KBM-7 (cell line): ENCODE measurements at places on chromosomes 1 and 21.

DNA sequence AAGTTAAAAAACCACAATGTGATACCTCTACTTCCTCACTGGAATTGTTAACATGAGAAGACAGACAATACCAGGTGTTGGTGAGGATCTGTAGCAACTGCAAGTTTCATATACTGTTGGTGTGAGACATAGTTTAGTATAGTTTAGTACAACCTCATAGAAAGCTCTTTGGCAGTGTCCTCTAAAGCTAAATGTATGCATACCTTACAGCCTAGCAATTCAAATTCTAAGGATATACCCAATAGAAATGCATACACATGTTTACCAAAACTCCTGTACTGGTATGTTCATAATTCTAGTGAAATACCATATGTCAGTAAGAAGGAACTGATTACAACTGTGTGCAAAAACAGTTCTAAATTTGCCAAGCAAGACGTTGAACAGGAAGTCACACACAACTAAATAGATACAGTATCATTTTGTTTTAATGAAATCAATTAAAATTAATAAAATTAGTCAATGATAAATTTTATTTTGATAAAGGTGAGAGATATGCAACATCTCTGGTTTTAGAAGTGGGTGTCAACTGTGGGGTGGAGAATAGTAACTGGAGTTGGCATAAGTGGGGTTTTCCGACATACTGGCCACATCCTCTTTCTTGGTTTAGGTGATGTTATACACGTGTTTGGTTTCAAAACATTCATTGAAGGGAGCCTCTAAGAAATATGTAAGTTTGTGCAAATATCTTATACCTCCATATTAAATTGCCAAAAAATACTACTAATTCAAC, 450.7 kb downstream of the PTPRC start:
- DNase-seq: peak; percentile 70

DNA sequence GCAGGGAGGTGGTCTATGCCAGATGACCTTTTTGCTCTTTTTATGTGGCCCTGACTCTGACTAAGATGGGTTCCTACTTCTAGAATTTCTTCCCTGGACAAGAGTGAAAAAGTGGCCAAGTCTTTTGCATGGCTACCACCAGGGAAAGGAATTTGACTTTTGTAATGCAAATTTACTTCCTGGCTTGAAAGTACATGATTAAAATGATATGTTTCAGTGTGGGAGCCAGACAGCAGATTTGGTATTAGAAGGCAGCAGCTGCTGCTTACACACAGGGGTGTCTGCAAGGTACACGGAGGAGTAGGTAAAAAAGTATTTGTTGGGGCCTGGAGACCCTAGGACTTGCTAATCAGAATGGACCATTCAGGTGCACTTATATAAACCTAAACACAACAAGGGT, 78.4 kb downstream of the KCND3 start:
- no peak for DNase-seq

DNA sequence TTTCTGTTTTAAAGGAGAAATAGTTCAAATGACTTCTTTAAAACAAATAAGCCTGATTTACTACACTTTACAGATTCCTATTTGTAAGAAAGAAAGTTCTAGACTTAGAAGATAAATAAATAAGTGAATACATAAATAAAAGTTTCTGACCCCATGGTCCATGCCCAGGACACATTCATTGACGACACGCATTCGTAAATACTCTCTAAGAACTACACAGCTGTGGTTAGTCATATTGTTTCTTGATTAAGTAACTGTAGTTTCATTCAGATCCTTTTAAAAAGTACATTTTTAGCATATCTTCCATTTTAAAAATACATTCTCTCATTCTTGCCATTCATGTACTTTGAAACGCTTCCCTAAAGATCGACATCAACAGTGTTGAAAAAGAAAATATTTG, 497.4 kb downstream of the SETD4 start:
- DNase-seq: no peak

GRCh38 chr1:243558576-243558975, 291.5 kb downstream of the AKT3 start:
- no peak for DNase-seq

GRCh38 chr1:70288166-70288565, 66.4 kb downstream of the ANKRD13C start:
- DNase-seq: no peak

- no peak for DNase-seq
Measured at GRCh38 chr1:89918127-89918793, 76.7 kb upstream of the ZNF326 start.

DNA sequence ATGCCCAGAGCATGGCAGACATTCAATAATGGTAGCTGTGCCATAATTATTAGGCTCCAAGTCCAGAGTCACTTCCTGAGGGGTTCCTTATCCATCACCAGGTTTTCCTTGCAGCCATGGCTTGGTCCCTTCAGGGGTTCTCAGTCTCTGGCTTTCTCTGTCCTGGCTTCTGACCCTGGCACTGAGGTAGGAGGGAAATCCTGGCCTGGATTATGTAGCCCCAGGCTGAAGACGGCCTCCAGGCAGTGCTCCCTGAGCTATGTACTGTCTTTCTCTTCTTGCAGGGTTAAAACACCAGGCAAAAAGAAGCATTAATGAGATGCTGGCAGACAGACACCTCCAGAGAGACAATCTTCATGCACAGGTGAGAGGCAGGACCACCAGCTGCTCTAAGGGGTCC, 9.5 kb upstream of the PADI3 start:
- peak; percentile 78 for DNase-seq

DNA sequence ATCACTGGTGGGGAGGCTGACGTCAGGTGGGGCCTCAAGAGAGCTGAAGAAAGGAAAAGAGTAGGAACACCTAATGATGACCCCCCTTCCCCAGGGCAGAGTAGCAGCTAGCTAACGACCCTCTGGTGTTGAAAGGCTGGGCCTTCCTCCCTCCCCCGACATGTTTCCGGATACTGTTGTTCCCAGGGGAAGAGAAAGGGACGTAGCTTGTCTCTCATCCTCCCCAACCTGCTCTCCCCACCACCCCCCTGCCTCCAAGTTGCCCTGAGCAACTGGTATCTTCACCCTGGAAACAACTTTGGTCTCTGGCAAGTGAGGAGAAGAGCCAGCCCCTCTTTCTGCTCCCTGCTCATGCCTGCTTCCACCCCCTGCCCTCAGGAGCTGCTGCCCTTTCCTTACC, 2.4 kb downstream of the SEMA6C start:
- no peak for DNase-seq

- DNase-seq: peak; percentile 99
Measured at GRCh38 chr1:153790966-153791647, 15.9 kb downstream of the SLC27A3 start.

DNA sequence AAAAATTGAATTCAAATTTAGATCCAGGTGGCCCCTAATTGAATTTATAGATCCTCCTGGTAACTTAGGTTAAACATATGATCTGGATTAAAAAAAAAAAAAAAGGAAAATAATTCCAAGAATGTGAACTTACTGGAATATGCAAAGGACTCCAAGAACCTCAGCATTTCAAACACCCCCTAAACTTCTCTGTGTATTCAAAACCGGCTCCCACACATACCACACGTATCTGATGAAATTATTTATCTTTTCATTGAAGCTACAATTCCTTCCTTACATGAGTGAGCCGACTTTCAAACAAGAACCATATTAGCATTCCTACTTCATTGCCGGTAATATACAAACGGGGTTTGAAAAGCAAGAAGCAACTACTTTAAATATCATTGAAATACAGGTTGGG, 61.4 kb upstream of the FMN2 start:
- DNase-seq: no peak

DNA sequence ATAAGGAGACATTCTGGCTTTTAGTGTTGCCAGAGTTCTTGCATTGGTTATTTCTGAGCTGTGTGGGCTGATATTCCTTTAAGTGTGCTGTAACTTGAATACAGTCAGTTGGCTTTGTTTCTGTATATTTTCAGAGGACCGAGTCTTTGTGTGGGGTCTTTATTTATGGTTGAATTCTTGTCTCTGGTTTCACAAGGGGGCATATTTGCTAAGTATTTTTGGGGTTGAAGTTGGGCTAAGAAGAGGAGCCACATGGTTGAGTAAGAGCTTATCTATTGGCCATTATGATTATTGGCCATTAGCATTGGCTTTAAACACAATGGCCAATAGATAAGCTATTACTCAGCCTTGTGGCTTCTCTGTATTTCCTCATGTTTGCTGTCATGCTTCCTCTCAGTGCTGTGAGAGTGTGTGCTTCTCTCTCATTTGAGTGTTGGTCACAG, 26.3 kb upstream of the PTGFR start:
- DNase-seq: no peak

- DNase-seq: no peak
Measured at GRCh38 chr1:193321242-193321840, 134.9 kb upstream of the B3GALT2 start.

- DNase-seq: no peak
Measured at GRCh38 chr1:21622466-21623315, 46.5 kb downstream of the RAP1GAP start.

- DNase-seq: peak; percentile 69
Measured at GRCh38 chr1:110875216-110875731, 2.3 kb downstream of the CD53 start.

DNA sequence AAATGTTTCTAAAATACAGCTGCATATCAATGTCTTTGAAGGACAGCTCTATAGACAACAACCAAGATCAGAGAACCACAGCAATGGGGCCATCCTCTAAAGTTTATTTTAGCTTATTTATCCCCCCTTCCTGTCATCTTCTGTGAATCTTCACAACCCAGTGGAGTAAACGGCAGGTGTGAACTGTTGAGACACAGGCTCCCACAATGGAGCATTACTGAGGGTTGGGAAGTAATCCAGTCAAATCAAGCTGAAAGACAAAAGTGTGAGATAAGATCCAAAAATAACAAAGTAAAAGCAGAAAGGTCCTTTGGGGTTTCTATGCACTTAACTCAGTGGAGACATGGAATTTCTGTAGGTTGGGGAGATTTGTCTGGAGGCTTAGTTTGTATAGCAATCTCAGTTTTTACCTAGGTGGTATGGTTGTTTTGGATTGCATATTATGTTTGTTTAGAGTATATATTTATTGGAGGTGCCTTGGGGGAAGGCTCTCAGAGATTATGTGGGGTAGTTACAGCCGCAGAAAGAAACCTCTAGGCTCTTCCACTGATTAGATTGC, 286.9 kb upstream of the ADGRL2 start:
- no peak for DNase-seq

DNA sequence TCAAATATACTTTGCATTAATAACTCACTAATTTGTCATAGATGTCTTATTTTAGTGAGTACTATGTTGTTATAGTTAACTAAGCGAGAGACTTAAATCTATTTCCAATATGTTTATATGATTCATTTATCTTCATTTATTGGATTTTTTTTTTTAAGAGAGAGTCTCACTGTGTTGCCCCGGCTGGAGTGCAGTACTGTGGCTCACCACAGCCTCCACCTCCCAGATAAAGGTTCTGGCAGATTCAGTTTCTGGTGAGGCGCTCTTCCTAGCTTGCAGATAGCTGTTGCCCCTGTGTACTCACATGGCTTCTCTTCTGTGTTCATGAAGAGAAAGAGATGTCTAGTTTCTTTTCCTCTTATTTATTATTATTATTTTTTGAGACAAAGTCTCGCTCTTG, 43.9 kb downstream of the SNRPE start:
- no peak for DNase-seq

DNA sequence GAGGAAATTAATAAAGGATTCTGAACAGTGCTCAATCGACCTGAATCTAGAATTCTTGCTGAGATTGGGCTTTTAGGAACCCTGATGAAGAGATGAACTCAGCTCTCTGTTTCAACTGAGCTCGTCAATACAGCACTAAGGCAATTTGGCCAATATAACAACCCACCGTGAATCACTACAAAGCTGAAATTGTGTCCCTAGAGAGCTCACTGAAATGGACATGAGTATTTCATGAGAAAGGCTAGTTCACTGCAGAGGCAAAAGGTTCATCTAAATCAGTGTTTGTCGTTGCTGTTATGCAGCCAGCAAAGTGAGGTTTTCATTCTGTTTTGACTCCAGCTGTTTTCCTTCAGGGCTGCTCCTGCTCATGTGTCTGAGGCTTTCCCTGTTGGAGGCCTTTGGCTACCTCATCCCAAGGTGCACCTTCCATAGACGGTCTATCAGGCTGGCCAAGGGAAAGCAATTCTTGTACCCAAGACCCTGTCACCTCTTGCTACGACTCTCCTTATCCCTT, 83.5 kb downstream of the URB2 start:
- no peak for DNase-seq

DNA sequence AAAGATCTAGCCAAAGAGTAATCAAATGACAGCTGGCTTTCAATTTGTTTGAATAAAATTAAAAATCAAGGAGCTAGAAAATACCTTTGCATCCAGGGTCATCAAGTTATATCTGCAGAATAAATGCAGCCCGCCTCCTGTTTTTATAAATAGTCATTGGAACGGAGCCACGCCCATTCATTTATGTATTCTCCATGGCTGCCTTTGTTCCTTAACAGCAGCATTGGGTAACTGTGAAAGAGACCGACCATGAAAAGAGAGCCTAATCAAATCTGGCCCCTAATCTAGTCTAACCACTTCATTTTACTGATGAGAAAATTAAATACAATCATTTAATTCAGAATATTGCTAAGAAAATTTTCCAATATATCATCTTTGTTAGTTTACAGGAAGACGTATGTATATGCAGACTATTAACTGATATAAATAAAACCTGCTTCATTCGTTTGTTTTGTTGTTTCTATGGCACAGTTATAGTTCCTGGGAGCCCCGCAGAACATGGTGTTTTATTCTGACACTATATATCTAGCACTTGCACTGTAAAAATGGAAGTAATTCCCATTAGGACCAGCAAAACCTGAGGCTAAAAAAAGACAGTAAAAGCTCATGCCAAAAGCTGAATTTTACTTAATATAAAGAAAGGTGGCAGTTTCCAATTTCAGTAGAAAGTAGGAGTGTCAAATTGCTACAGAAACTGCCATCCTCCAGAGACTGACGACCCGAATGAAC, 111.8 kb upstream of the PALMD start:
- no peak for DNase-seq

DNA sequence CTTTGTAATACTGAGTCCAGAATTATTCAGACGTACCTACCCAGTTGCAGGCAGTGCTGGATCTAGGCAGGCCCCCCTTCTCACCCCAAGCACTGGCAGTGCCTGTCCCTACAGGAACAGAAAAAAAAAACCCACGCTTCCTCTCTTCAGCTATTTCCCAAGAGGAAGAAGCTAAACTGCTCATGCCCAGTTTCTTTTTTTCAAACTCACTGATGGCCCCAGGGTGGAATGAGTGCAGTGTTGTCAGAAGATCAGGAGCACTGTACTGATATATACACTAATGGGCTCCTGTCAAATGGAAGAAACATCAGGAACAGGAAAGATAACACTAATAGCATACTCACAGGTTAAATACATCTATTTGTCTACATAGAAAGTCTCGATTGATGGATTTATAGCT, 28.2 kb upstream of the DOCK7 start:
- DNase-seq: no peak

- no peak for DNase-seq
Measured at GRCh38 chr1:212313616-212314015, 28.4 kb downstream of the PPP2R5A start.
